ENCODE measurements at places on chromosomes 4 and X. TPM values are rescaled to one million over a fixed set of nuclear protein-coding genes. Genes with fewer than 3 reads are reported as not detected.

The TLR8 gene
- not detected for total RNA-seq

The TMEM255A gene
- total RNA-seq: 2.9 TPM

GRCh38 chr4:81550388-81550859 is 78.7 kb upstream of the RASGEF1B start:
- DNase-seq: no peak

DNA sequence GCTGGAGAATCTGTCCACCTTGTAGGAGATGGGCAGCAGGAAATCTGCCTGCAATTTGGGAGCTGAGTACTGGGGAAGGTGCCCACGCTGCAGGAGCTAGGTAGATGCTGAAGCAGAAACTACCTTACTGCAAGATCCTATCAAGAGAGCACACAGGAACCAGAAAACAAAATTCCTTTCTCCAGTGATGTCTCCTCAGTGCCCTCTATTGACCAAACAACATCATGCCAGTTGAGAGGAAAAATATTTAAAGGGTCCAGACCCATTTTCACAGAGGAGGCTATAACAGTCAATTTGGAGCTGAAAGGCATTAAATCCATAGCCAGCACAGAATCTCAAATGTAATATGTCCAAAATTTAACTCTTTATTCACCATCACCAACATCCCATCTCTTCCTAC is 406.8 kb downstream of the SLITRK2 start:
- no peak for DNase-seq

The FAM9A gene
- total RNA-seq: not detected

The FAM156B gene
- total RNA-seq: 21.5 TPM

The PLS3 gene
- 211 TPM for total RNA-seq

GRCh38 chr4:138983690-138984089 is 31.9 kb upstream of the NOCT start:
- no peak for DNase-seq

GRCh38 chr4:78481180-78481579 is 70.4 kb upstream of the ANXA3 start:
- no peak for DNase-seq

The FHDC1 gene
- 1.4 TPM for total RNA-seq

GRCh38 chr4:148078061-148078460 is 346.2 kb downstream of the ARHGAP10 start:
- no peak for DNase-seq

The CCDC110 gene
- not detected for total RNA-seq

DNA sequence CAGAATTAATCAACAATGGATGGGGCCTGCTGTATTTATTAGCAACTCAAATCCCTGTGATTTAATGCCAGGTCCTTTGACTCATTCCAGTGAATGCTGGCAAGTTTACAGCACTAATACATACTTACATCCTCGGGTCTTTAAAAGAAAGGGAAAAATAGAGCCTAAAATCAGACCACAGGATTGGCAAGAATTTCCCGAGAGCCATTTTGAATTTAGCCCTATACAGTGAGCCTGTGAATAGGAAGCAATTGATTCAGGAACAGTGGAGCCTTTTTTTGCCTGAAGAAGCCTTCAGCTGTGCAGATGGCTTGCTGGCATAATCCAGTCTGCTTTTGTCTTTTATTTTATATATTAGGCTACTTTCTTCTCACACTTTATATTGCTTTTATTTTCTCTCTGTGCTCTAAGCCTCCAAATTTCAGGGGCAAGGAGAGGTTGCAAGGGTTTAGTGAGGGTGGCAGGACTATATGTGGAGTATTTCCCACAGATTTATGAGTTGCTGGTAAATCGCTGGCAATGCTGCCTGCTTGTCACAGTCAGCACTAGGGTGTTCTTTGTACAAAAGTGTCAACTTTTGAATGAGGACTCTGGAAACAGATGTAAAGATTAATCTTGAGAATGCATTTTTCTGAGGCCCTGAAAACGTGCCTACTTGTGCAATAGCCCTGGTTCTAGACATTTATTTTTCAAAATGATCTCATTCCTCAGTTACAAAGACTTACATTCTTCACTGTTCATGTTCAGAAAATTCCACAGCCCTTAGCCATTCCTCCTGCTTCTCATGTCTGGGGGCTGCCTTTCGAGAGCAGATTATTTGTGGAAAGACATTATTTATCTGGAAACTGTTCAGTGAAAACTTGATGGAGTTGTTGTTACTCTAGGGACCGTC is 303.5 kb downstream of the SPRY1 start:
- DNase-seq: no peak

- DNase-seq: no peak
Measured at GRCh38 chr4:185137233-185137925, 5.7 kb upstream of the SLC25A4 start.

DNA sequence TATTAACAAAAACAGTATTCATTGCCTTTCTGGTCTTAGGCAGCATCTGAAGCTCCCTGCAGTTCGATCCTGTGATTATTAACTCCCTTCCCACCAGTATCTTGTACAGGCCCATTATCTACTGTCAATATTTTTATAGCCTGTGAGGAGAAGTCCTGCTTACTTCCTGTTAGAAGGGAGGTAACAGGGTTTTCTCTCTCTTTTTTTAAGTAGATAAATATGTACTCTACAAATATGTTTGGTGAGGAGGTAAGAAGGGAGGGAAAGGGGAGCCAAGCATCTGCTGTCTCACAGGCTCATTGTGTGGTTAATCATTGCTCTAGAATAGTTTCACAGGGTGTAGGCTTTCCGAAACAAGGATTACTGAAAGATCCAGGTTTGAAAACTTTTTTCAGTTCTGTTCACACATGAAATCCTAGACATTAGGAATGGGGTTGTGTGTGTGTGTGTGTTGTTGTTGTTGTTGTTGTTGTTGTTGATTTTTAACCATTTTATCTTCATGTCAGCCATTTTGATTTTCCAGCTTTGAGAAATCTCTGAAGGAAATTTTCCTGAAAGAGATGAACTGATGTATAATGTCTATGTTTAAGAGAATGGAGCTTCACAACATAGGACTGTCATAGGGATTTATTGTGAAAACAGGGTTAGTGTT is 14.2 kb downstream of the ATOH1 start:
- peak; percentile 38 for DNase-seq

The PDK3 gene
- 4.0 TPM for total RNA-seq

GRCh38 chrX:8341814-8342590 is 122.6 kb upstream of the VCX3B start:
- no peak for DNase-seq

GRCh38 chr4:2364654-2365053 is 53.8 kb downstream of the ZFYVE28 start:
- no peak for DNase-seq

The DIPK2B gene
- not detected for total RNA-seq

GRCh38 chr4:174559894-174560293 is 37.6 kb upstream of the HPGD start:
- no peak for DNase-seq

DNA sequence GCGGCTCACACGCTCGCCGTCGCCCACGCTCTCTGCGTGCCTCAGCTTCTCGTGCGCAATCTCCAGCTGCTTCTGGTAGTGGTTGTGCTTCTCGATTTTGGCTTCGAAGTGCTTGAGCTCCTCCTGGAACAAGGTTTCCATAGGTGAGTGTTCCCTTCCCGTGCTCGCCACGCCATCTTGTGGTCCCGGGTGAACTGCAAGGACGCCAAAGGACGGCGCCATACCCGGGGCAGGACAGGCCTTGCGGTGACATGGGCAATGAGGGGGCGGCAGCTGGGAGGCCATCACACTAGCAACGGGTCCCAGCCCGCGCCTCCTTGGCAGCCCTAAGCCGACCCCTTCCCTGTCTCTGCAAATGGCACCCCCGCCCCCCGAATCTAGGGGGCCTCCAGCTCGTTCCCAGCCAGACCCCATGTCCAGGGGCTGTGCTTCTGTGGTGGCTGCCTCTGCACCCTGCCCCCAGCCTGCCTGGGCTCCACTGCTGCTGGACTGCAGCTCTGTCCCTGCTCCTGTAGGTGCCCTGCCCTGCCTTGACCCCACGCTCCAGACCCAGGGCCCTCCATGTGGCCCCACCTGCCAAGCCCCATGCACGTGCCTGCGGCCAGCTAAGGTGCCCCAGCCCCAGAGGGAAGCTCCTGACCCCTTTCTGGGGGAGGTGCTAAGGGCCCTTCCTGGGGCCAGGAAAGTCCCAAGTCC is 17.3 kb downstream of the LRPAP1 start:
- no peak for DNase-seq

DNA sequence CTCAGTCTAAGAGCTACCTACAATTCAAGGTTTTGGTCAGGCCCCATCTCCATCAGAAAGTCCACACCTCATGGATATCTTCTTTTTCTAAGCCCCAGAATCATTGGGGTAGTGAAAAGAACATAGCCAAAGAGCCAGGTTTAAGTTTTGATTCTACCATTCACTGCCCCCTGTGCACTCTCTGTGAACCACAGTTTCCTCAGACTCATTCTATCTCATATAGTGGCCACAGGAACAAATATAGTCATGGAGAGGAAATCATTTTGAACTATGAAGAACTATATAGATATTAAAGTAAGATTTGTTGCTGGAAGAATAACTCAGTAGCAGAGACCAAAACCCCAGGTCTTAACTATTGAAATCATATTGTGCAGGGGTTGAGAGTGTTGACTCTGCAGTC is 3.3 kb downstream of the SYTL5 start:
- DNase-seq: no peak

GRCh38 chr4:6942238-6942800 is 32.7 kb downstream of the TBC1D14 start:
- DNase-seq: peak; percentile 48

DNA sequence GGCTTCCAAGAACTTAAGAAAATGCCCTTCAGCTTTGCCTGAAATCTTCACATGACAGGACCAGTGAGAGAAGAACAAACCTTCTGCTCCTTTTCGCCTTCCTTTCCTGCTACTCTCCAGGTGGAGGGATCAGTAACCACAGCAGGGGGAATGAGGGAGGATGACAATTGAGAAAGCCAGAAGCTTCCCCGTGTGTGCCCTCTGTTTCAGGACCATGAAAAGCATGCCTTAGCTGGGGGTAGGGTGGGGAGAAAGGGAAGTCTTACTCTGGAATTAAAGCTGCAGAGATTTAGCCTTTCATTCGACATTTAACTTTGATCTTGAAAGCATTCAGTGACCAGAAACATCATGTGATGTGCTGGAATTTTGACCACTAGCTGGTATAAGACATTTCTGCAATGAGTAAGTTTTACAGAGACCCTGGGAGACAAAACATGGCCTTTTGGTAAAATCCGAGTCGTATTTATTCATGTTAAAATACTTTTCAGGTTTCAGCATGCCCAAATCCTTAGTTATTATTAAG is 10.6 kb upstream of the PUDP start:
- DNase-seq: no peak

The VEGFC gene
- not detected for total RNA-seq

GRCh38 chrX:149628280-149628679 is 3.3 kb downstream of the TMEM185A start:
- no peak for DNase-seq

- DNase-seq: peak; percentile 18
Measured at GRCh38 chrX:155767051-155767875, 113.9 kb upstream of the VAMP7 start.

DNA sequence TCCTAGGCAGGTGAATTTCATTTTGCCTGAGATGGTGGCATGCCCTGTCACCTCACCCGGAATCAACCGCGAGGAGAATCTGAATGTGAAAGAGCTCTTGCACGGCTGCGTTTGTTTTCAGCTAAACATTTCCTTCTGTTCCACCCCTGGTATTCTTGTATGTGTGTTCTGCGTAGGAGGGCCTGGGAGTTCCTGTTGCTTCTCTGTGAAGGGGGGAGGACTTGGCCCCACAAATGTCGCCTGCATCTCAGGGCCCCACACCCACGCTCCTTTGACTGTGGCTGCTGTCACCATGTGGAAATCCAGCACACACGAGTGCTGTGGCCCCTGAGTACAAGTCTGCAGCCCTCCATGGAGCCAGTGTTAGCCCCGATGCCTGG is 45.8 kb upstream of the CLCN4 start:
- no peak for DNase-seq

- no peak for DNase-seq
Measured at GRCh38 chr4:94448815-94449375, 2.8 kb upstream of the PDLIM5 start.
